Kidney (tissue), 22 donors: ENCODE measurements at places on chromosomes 3 and 15.

DNA sequence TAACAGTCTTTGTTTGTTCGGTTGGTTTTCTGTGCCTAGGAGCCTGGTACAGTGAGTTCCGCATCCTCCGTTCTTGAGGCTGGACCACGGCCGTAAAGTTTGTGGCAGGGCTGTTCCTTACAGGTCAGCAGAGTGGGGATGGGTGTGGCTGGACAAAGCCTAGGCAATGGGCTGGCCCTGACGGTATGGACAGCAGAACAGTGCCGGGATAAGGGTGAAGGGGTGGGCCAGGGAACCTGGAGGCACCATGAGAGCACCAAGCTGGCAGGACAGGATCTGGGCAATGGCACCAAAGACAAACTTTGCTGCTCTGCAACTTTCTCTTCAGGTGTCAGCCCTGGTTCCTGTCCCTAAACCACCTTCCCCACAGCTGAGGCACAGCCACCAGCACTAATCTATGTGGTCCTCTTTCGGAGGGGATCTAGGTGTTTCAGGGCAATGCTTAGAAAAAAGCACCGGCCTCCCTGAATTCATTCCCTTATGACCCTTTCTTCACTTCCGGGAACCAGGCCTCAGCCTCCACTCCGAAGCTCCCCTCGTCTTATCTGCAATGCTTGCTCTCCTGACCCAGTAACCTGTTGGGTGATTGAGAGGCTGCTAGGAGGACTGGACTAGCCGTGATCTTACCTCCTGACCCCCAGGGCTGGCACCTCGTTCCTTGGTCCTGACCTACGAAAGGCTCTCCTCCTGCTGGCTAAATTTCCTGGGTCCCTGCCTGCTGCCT is 54.4 kb downstream of the KLHL6 start:
- H3K27me3 ChIP-seq: no peaks in the 10 kb centered on the region
- H3K4me1 ChIP-seq: no peaks in the 10 kb centered on the region
- H3K4me3 ChIP-seq: no peak overlapping the region
- no peaks in the 10 kb centered on the region for H3K36me3 ChIP-seq
- no peak for DNase-seq

DNA sequence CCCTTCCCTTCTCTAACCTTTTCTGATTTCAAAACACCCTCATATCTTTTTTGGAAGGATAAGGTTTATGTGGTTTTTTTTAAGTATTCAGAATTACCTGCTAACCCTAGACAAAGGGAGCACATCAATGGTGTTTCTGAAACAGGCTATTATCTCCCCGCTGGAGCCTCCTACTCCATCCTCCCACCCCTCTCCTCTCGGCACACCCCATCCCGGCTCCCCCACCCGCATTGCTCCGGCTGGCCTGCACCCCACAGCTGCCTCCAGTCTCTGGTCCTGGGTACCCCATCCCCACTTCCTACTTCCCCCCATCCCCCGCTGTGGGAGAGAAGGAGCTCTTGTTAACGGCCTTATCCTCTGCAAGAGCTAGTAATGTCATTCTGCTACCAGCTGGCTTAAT is 59.2 kb downstream of the PDIA5 start:
- H3K27ac ChIP-seq: no peak overlapping the region
- no peaks in the 10 kb centered on the region for H3K27me3 ChIP-seq
- H3K4me3 ChIP-seq: no peak overlapping the region
- H3K36me3 ChIP-seq: no peaks in the 10 kb centered on the region
- no peak for DNase-seq

DNA sequence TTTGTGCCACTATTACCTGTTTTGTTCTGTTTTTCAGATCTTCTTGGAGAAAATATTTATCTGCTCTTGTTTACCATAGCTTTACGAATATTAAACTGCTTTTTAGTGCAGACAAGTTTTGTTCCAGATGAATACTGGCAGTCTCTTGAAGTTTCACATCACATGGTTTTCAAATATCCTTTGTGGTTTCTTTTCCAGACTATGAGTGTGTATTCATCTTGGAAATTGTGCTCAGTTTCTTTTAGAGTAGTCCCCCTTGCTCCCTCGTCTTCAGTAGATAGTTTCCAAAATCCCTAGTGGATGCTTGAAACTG is 1.2 kb downstream of the PIGB start:
- no peaks in the 10 kb centered on the region for H3K27me3 ChIP-seq
- no peak for DNase-seq
- peaks cover 7% of the 10 kb centered on the region for H3K4me1 ChIP-seq
- H3K4me3 ChIP-seq: no peak overlapping the region

GRCh38 chr3:195727606-195728195 is 6.9 kb downstream of the MUC20 start:
- H3K27ac ChIP-seq: no peak overlapping the region
- no peak overlapping the region for H3K4me3 ChIP-seq
- H3K4me1 ChIP-seq: peaks cover 4% of the 10 kb centered on the region
- H3K36me3 ChIP-seq: peaks cover 17% of the 10 kb centered on the region

GRCh38 chr3:187593451-187593850 is 76.7 kb downstream of the SST start:
- DNase-seq: peak; percentile 25
- H3K27ac ChIP-seq: no peak overlapping the region
- H3K4me3 ChIP-seq: no peak overlapping the region
- H3K4me1 ChIP-seq: no peaks in the 10 kb centered on the region
- no peaks in the 10 kb centered on the region for H3K27me3 ChIP-seq
